ENCODE measurements at places on chromosomes 2 and 18.

DNA sequence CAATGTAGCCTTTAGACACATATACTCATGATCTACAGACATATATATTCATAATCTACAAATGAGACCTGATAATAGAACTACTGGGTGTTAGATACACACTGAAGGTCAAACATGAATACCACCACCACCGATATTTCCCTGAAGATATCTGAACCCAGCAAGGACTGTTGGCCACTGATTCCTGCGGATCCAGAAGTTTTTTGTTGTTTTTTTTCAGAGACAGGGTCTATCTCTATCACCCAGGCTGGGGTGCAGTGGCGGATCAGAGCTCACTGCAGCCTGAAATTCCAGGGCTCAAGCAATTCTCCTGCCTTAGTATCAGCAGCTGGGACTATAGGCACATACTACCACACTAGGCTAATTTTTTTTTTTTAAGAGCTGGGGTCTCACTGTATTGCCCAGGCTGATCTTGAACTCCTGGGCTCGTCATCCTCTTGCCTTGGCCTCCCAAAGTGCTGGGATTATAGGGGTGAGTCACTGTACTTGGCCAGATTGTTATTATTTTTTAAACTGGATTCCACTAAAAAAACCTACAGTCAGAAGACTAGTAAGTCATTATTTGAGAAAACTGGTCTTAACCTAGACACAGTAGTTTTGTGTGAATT is 1.8 kb downstream of the METTL5 start:
- DNase-seq, result no peak

- no peak for DNase-seq
Measured at GRCh38 chr2:210318891-210319290, 3.9 kb upstream of the MYL1 start.

GRCh38 chr2:230779126-230779525 is 66.5 kb downstream of the CAB39 start:
- no peak for DNase-seq

DNA sequence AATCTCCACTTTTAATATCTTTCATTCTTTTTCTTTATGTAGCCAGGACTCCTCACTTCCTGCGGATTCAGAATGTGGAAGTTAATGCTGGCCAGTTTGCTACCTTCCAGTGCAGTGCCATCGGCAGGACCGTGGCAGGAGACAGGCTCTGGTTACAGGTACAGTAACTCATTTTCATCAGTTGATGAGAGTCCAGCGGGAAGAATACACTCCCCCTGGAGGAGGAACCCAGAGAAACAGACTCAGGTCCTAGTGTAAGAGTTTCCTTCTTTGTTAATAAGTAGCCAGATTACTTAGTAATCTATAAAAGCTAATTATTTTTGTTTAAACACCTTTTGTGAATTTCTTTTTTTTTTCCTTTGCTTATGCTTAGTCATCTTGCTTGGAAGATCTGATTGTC is 359.4 kb downstream of the PTPRM start:
- DNase-seq, result no peak

DNA sequence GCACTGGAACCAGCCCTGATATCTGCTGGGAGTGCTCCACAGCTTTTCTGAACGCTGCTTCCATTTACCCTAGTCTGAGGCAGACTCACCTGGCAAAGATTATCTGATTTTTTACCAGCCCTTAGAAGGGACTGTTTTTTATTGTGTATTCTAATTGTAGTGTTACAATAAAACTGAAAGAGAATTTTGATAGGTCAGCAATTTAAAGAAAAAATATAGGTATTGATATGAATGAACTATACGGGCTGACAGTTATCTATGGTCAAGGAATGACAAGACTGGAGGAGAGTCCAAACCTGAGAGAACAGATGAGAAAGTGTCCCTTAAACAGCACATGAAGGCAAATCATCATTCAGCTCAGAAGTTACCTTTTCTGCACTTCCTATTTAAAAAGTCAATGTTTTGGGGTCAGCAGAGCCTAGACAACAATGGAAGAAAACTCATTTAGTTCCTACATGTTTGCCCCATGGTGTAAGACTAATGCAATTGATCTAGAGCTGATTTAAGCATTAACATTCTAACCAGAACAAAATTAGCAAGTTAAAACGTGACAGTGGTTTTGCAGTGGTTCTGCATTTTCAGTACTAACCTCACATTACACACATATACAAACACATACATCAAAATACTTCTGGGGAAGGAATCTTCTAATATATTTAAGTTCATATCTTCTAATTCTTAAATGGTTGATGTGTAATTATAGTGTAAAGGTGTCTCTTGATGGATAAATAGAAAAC is 500.9 kb downstream of the TGIF1 start:
- DNase-seq, result no peak

DNA sequence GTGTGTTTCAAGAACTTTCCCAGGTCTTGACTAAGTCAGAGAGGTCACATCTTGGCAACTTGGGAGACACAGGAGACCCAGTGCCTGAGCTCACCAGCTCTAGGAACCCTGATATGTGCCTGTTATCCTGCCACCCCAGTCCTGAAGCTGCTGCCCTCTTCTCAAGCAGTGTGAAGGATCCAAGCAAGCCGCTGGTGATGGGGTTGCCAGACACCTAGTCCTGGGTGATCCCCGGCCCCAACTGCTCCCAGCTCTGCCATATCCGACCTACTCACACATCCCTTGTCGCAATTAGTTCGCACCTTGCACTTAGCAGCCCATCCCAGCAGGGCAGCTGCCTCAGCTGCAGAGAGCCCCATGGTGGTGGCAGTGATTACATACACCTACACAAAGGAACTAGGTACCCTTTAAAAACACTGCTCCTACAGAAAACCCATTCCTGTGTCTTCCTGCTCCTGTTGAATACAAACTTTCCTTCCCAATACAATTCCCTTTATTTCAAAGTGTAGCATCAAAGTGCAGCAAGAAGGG is 247.2 kb upstream of the RAB12 start:
- DNase-seq, result no peak

DNA sequence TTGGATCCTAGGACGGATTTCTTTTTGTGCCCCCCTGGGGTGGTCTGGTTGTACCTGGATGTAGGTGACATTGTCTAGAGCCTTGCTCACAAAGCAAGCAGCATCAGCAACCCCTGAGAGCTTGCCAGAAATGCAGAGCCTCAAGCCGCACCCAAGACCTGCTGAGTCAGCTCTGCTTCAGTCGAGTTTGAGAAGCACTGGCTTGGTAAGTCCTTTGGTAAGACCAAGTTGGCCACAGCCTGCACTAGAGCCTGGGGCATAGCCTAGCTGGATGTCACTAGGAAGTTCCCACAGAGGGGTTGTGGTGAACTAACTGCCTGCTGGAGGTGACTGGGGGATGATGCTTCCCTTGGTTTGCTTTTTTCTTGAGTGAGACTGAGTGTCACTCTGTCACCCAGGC is 6.2 kb downstream of the ABCG5 start:
- no peak for DNase-seq

- DNase-seq, result no peak
Measured at GRCh38 chr2:100964222-100964621, 37.9 kb upstream of the RPL31 start.

DNA sequence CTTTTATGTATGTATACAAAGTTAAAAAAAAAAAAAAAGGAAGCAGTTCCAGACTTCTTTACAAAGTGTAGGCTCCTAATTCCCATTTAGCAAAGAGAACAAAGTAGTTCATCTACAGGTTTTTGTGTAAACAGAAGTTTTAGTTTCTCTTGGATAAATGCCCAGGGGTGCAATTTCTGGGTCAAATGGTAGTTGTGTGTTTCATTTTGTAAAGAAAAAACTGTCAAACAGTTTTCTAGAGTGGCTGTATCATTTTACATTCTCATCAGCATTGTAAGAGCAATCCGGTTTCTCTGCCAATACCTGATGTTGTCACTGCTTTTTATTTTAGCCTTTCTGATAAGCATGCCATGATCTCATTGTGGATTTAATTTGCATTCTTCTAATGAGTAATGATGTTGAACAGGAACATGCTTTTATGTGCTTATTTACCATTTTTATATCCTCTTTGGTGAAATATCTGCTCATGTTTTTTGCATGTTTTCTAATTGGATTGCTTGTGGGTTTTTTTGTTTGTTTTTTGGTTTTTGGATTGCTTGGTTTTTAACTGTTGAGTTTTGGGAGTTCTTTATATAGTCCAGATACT is 16.6 kb upstream of the PSME4 start:
- no peak for DNase-seq

- DNase-seq, result no peak
Measured at GRCh38 chr2:216683846-216684245, 11.5 kb downstream of the IGFBP5 start.

DNA sequence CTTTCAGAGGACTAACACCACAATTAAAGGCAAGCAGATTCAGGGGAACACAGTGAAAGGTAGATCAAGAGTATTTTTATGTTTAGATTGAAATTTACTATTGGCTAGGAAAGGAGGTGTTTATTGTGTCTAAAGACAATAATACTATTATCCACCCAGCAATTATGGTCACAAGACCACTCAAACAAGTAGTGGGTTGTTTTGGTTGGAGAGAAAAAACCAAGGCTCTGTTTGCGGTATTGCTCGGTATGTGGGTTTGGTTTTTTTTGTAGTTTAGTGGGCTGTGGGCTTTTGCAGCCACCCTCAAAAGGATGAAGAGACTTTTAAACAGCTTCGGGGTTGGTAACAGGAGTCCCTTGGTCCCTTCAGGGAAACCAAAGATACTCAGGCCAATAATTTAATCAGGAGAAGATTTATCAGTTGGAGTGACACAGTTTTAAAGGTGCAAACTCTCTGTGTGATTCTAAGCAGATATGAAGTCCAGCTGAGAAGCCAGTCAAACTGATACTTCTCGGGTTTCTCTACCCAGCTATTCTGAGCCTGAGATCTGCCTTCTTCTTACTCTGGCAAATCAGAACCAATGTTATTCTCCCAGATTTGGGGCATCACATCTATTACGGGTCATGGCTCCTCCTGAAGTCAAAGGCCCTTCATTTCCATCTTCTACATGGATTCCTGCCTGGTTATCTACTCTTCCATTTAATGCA is 55.3 kb downstream of the DCC start:
- no peak for DNase-seq
